ENCODE measurements at places on chromosomes 2 and 18.
A peak's percentile ranks its signal among the peaks of the same experiment; 100 is the strongest.

GRCh38 chr18:57920036-57920435 is 116.9 kb upstream of the ATP8B1 start:
- DNase-seq = no peak

- no peak for DNase-seq
Observed at GRCh38 chr2:98730053-98730706, 752 bp downstream of the MGAT4A start.

GRCh38 chr2:85924522-85924921 is 35.7 kb upstream of the ST3GAL5 start:
- DNase-seq = no peak

DNA sequence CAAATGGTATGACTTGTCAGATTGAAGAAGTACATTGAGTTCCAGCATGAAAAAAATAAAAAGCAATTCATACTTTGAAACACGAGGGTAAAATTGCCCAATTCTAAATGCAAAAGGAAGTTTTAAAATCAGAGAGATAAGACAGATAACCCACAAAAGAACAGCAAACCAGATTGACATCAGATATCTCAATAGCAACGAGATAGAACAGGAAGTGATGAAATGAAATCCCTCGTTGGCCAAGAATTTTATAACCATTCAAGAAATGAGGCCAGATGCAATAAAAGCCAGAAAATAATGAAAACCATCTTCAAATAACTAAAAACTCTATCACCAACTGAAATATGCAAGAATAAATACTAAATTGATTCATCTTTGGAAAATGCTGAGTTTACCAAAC is 172.8 kb downstream of the CD226 start:
- DNase-seq = no peak

DNA sequence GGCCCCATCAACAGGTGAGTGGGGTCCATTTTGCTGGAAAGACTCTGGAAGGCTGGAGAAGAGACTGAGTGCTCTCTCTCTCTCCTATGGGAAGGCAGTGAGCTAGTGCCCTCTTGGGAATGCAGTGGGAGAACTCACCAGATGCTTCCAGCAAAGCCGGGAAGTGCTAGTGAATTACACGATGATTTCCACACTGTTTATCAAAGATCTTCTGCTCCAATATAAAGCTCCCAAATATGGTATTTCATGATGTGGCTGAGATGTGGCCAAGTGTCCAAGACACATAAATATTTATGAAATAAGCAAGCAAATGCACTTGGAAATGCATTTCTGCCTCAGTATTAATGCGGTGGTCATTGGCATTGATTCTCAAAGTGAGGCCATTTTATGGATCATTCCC is 135.9 kb downstream of the VAPA start:
- no peak for DNase-seq

GRCh38 chr2:105052773-105053172 is 14.9 kb downstream of the MRPS9 start:
- no peak for DNase-seq

- DNase-seq = no peak
Observed at GRCh38 chr18:58502628-58503027, 126.3 kb downstream of the ALPK2 start.

- DNase-seq = no peak
Observed at GRCh38 chr2:79630060-79630459, 117.2 kb downstream of the CTNNA2 start.

GRCh38 chr2:74740741-74741431 is 86.8 kb downstream of the SEMA4F start:
- no peak for DNase-seq

DNA sequence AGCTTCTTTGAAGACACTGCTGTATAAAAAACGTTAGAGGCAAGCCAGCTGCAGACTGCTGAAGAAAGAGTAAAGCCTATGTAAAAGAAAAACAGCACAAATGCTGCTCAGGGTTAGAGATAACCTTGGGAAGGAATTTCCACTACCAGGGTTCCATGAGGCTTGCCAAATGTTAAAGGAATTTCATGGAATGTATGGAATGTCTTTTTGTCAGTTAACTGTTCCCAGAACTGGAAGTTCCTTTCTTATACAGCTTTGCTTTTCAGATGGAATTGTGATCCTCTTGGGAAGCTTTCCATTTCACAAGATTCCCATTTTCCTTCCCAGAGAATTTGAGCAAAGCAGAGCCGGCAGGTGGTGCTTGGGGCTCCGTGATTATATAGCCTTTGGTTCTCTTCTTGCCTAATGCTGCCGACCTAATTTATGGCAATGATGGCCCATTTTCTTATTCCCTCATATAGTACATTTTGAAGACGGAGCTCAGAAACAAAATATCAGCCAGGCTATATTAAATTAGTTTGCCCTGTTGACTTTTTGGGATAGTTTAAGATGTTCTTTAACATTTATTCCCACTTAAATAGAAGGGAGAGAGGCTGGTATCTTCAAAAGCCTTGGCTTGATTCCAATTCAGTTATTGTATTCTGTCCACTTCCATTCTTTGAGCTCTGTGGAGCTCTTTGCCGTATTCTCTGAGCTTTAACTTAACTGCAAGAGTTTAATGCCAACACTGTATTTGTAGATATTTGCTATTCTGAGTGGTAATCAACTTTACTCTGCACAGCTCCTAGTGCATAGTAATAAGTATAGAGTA is 162.3 kb downstream of the PHLPP1 start:
- no peak for DNase-seq

DNA sequence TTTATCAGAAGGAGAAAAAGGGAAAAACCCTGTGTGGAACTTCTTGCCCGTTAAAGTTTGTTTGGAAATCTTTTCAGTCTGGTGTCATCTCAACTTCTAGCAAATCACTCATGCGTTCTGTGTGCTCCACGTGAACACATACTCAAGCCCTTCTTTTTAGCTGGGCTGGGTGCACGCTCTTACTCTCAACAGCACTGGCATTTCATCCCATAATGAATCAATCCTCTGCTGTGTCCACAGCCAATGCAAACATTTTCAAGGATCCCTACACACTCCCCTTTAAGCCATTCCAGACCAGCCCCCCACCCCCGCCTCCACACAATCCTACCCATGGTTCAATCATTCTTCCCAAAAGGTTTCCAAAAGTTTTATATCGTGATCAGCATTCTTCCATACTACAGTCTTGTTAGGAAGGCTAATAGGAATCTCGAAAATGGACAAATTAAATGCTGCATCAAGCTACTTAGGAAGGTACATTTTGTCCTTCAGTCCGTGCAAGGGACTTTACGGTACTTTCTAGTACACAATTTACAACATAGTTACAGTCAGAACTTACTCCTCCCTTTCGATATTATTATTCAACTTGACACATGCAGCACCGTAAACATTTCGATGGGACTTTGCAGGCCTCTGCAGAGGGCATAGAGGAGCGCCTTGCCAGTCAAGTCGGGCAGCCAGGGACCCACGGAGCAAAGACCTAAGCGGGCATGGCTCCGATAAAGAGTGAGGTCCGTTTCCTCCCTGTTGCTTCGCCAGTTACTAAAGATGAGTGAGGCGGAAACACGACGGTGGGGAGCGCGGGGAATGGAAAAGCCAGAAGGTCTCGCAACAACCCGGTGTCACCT is 1.4 kb downstream of the PTGR3 start:
- DNase-seq = no peak

DNA sequence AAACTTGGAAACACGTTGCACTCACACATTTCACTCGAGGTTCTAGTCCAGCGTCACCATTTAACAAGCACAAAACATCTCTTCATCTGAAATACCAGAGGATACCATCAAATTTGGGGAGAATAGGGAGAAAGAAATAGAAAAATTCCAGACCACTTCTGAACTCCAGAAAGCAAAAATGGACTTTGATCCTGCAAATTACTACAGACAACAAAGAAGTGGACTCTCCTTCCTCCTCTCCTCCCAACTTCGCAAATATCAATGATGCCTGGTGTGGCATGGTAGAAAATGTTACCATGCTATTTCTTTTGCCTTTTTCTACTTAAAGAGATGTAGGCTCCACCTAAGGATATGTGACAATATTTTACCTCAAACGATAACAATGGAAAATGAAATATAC is 13.5 kb downstream of the UXS1 start:
- no peak for DNase-seq

GRCh38 chr2:154995361-154995760 is 296.9 kb downstream of the KCNJ3 start:
- DNase-seq = no peak

DNA sequence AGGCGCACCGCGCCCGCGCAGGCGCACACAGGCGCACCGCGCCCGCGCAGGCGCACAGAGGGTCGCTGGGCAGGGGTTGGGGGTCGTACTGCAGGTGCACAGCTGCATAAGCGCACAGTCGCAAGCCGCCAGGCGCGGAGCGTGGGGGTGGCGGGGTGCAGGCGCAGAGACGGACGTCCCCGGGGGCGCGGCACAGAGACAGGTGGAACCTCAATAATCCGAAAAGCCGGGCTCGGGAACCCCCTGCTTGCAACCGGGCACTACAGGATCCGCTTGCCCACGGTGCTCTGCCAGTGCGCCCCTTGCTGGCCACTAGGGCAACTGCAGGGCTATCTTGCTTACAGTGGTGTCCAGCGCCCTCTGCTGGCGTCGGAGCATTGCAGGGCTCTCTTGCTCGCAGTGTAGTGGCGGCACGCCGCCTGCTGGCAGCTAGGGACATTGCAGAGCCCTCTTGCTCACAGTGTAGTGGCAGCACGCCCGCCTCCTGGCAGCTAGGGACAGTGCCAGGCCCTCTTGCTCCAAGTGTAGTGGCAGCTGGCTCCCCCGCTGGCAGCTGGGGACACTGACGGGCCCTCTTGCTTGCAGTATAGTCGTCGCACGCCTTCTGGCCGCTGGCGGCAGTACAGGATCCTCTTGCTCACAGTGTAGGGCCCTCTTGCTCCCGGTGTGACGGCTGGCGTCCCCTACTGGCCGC is 34.9 kb downstream of the FAM110C start:
- DNase-seq = peak; percentile 33

GRCh38 chr2:85503851-85504777 is 34.9 kb upstream of the MAT2A start:
- DNase-seq = no peak

DNA sequence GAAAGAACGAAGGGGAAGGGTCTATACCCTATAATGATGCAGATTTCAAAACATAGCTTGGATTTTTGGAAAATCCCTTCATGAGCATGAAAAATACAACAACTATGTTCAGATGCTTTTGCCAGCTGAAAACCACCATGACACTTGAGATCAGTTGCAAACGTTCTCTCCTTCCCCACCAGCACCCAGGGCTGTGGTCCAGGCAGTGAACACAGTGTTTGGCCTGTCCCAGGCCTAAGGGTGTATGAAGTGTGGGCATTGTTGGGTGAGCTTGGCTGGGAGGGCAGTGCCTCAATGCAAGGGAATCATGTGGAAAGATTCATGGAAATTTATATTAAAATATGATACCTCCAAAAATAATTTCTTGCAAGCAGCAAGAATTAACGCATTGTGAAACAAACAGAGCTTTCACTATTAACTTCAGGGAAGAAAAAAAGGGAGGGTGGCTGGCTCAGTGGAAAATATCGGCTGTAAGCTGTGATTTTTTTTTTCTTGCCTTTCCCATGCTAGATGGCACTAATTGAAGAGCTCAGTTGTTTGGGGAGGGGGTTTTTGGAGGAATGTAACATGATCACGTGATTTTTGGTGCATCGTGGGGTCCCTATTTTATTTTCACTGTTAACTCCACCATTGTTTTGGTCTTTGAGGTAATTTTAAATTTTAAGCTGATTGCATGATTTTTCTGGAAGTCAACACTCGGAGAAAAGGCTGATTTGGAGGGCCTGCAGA is 52.0 kb downstream of the CDC42EP3 start:
- no peak for DNase-seq

GRCh38 chr2:236748385-236748784 is 178.8 kb downstream of the ACKR3 start:
- DNase-seq = no peak

GRCh38 chr2:179487010-179487731 is 222.5 kb upstream of the SESTD1 start:
- no peak for DNase-seq

DNA sequence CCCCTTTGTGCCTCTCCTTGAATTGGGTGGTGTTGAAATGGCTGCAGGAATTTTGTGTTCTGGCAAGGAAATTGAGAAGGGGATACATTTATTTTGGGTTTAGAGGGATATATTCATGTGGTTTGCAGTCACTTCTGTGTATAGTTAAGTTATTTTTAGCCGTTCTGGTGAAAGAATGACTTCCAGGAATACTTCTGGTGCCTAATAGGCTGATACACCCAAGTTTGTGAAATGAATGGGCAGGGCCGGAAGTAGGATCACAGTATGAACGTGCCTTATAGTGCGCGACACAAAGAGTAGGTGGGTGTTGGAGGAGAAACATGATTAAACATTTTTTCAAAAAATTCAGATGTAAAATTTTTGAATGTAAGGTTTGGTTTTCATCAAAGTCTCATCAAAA is 168.6 kb upstream of the ATP5MC3 start:
- DNase-seq = no peak

DNA sequence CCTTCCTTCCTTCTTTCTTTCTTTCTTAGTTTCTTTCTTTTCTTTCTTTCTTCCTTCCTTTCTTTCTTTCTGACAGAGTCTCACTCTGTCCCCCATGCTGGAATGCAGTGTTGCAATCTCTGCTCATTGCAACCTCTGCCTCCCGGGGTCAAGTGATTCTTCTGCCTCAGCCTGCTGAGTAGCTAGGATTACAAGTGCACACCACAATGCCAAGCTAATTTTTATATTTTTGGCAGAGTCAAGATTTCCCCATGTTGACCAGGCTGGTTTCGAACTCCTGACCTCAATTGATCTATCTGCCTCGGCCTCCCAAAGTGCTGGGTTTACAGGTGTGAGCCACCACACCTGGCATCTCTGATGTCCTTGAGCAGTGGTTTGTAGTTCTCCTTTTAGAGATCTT is 48.5 kb downstream of the IL1R2 start:
- no peak for DNase-seq

DNA sequence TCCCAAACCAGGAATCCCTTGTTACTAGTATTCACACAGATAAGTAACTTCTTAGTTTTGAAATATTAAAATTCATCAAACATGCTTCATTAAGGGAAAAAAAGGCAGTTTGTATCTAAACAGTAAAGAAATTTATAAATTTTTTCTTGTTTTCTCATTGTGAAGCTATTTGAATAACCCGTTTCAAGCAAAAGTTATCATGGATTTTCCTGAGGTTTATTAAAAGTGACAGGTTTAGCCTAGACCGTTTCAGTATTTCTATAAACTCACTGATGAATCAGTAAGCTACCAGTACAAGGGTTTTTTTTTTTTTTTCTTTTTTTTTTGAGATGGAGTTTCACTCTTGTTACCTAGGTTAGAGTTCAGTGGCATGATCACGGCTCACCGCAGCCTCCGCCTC is 20.0 kb downstream of the ZNF532 start:
- no peak for DNase-seq

- no peak for DNase-seq
Observed at GRCh38 chr2:27208486-27209050, 3.3 kb upstream of the ATRAID start.

GRCh38 chr18:70732188-70732587 is 443.3 kb downstream of the SOCS6 start:
- DNase-seq = no peak

DNA sequence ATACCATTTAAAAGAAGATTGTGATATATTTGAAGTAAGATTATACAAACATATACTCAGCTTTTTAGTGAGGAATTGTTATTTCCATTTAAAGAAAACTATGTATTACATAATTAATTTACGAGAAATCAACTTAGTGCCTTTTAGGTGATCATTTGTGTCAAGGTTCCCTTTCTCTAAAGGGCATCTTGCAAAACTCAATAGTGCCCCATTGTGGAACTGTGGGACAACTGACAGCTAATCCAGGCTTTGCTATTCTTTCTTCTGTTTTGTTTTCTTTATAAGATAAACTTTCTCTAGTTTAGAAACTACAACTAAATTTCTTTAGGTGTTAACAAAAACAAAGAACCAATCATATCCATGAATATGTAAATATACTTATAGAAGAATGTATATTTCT is 24.3 kb upstream of the VIT start:
- DNase-seq = no peak

Data from activated CD8-positive, alpha-beta memory T cell treated with anti-CD3 and anti-CD28 coated beads for 1 hour (primary cell).